ENCODE measurements at places on chromosomes 4 and X. TPM values are rescaled to one million over a fixed set of nuclear protein-coding genes. Genes with fewer than 3 reads are reported as not detected.

The ADRA2C gene
- total RNA-seq: 1.1 TPM

The MAGEB6B gene
- not detected for total RNA-seq

The GABRA4 gene
- total RNA-seq: not detected

The DOCK11 gene
- 6.4 TPM for total RNA-seq

The ZIC3 gene
- total RNA-seq: not detected

The MAGEA2 gene
- total RNA-seq: not detected

GRCh38 chr4:114626196-114626595 lies 27.6 kb downstream of the UGT8 start:
- no peak for DNase-seq

DNA sequence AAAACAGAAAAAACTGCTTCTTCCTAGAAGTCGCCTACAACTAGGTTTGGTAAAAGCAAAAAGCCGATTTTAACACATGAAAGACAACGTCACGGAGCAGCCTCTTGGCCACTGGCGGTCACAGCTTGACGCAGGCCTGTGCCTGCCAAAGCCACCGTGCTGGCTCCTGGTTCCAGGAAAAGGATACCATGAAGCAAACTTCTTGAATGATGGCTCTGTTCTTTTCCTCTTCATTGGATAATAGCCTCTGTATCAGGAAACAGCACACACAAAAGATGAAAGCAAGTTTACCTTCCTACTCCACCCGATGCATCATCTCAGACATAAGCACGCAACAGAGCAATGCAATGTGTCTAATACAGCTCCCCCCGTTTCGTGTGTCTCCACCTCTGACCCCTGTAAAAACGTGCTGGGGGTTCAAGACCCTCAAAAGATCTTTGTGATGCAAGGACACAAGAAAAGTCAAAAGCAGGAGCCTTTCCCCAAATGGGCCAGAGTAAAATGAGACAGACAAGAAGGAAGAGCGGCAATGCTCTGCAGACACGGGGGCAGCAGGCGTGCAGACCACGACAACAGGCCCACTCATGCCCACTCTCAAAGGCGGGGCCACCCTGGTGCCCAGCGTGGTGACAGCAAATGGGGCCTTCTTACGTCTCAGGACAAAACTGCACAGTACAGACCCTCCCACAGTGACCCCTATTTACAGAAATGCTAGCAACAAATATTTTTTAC lies 19.4 kb downstream of the GAK start:
- DNase-seq: peak; percentile 34

DNA sequence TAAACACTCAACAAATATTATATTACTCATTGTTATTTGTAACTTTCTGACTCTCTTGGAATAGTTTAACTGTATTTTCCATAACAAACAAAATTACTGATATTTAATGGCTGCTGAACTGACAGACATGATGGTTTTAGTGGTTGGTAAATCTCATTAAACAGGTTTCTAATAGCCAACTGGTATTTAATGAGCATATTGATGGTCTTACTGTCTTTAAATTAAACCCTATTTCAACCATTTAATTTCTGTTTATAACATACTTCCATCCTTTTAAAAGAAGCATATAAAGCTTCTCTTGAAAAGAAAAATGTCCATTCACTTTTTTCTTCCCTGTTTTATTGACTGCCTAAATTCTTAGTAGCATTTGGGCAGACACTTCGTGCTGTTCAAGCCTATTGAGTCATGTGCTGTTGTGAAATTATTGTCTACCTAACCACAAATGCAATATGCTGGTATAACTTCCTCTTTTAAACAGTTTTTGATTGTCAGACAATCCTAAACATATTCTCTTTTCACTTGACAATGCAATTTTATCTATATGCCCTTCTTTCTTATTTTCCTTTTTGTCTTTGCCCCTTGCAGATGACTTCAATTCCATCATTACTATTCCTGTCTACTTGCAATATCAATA lies 163.9 kb upstream of the SLC7A11 start:
- DNase-seq: no peak

- DNase-seq: no peak
Measured at GRCh38 chrX:20263474-20263873, 3.2 kb downstream of the RPS6KA3 start.

GRCh38 chrX:8726031-8726652 lies 5.8 kb downstream of the ANOS1 start:
- DNase-seq: no peak

DNA sequence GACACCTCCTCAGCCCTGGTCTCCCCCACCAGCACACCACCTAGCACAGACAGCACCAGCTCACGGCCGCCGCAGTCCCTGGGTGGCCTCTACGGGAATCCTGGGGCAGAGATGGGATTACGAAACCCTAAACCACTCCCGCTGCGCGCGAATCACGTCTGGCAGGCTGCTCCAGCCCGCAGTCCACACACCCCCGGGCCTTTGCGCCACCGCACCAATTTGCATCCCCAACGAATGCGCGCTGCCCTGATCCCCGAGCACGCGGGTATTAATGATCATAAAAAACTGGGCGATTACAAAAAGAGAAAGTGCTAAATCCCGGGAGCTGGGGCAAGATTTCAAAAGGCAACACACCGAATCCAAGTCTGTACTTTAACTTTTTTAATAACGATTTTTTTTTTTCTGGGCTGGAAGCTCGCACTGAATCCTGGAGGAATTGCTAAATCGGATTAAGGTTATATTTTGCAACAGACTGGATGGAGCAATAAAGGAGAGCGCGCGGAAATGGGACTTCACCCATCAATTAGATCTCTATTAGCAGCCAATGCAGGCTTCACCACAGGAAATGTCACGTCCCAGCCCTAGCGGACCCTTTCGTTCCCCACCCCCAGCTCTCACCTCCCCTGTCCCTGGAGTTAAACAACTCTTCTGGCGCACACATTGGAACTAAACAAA lies 69.8 kb upstream of the TMEM33 start:
- DNase-seq: no peak

DNA sequence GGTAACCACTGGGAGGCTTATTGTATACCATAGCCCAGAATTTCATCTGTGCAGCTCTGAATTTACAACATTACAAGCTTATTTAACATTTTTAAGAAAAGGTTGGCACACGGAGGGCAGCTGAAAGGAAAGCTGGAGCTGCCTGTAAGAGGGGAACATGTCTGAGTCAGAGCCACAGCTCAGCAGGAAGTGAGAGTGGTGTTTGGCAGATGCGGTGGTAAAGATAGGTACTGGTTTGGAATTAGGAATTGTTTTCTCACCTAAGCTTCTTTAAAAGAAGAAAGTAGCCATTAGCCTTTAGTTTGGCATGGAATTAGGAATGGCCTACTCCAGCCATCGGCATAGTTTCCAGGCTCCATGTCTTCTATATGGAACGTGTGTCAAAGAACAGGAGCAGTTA lies 172.5 kb upstream of the ANXA3 start:
- no peak for DNase-seq

GRCh38 chr4:37993806-37994205 lies 33.6 kb downstream of the PTTG2 start:
- DNase-seq: no peak

GRCh38 chr4:78081541-78081940 lies 24.4 kb downstream of the FRAS1 start:
- DNase-seq: no peak

DNA sequence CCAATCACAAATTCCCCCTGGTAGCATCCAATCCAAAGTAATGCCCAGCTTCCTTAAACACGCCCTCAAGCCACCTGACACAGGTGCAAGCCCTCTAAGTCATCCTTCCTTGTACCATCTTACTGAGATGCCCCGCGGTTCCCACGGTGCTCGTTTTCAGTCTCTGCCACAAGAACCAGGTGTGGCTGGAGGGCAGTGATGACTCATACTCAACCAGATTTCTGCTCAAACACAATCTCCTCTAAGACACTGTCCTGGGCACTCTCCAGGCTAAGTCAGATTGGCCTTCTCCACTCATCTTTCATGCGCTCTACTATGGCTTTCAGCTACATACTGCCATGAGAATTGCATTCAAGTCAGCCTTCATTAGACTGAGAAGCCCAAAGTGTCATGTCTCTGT lies 3.5 kb downstream of the SH3KBP1 start:
- DNase-seq: peak; percentile 40

DNA sequence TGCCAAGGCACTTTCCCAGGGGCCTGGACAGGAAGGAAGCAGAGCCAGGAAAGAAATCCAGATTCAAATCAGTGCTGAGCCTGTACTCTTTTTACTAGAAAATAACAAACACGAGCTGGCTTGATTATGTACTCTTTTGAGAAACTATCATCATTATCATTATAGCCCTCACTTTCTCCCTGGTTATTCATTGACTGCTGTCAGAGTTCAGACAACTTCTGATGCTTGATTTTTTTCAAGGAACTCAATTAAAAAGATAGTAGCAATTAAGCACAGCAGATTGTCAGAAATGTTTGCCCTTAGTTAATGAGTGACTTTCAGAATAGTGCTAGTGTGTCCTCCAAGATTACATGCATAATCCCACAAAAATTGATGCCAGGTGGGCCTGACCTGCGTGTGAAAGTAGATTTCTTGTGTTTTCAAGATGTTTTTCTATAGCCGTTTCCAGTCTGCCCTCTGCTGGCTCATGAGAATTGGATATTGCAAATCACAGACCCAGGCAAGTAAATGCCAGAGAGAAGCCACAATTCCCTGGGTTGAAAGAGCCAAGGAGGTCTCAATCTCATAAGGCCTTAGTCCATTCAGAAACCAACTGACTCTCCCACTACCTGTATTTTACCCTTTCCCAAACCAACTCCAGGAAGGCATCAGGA lies 14.3 kb upstream of the PNPLA4 start:
- peak; percentile 12 for DNase-seq

DNA sequence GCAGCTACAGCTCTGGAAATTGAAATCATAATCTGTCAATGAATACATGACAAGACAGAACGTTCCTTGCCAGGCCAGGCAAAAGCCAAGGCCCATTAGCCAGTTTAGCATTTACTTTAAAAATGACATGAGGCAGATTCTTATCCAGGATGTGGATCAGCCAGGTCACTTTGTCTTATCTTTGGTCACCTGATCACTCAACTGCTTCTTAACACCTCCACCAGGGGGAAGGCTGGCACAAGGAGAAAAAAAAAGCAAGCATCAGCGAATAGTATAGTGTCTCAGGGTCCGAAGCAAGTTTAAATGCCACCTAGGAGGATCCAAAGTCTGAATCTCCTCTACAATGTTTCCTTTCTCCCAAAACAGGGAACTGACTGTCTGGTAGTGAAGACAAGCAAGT lies 18.8 kb downstream of the ATP1B4 start:
- DNase-seq: no peak

All from transverse colon (tissue), 4 donors.